Activated T-helper 9 cell treated with anti-CD3 and anti-CD28 coated beads, Interleukin-2, amount 50 U/mL, for 16 hours (primary cell): ENCODE measurements at places on chromosomes 7 and 10.

GRCh38 chr7:151945224-151945623 lies 11.0 kb upstream of the GALNTL5 start:
- no peak for DNase-seq

GRCh38 chr7:43954524-43955228 lies 28.4 kb downstream of the UBE2D4 start:
- no peak for DNase-seq

DNA sequence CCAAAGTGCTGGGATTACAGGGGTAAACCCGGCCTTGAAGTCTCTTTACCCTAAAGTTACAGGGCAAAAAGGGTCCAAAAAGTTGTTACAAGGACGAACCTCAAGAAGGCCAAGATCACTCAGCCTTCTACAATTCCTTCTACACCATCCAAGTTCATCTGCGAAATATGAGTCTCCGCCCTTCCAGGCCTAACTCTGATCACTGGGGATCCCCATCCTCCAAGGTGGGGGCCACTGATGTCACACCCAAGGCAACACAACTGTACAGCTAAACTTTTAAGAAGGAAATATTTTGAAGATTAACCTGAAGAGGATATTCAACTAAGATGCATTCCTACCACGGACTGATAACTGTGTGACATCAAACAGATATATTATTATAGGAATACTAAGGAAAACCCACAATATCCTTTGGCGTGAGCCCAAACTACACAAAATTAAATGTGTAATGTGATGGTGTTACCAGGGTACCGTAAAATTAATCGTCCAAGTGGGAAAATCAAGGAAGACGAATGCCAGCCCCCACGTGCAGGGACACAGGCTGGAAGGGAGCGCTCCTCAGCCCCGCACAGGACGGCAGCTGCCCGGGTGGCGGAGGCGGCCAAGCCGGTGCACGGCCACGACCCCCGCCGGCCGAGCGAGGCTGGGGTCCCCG lies 1.0 kb downstream of the PAXIP1 start:
- DNase-seq = no peak

- DNase-seq = no peak
Measured at GRCh38 chr10:79329529-79329928, 17.7 kb upstream of the PPIF start.

DNA sequence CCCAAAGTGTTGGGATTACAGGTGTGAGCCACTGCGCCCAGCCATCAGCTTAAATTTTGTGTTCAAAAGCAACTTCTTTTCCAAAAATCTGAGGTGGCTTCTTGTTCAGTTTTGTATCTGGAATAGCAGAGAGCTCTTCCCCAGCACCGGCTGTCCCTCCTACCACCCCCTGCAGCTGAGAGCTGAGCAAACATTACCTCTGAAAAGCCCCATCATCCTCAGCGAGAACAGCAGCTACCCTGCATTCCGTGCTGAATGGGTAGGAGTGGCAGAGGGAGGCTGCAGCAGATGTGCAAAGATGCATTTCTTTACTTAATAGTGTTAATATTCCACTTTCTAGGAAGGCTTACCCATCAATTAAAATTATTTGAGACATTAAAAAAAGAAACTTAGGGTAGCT lies 31.8 kb downstream of the CCM2 start:
- DNase-seq = no peak

GRCh38 chr7:55099821-55100543 lies 81.2 kb downstream of the EGFR start:
- DNase-seq = no peak
